ENCODE measurements at places on chromosomes 5 and 9. TPM values are rescaled to one million over a fixed set of nuclear protein-coding genes. Genes with fewer than 3 reads are reported as not detected.

DNA sequence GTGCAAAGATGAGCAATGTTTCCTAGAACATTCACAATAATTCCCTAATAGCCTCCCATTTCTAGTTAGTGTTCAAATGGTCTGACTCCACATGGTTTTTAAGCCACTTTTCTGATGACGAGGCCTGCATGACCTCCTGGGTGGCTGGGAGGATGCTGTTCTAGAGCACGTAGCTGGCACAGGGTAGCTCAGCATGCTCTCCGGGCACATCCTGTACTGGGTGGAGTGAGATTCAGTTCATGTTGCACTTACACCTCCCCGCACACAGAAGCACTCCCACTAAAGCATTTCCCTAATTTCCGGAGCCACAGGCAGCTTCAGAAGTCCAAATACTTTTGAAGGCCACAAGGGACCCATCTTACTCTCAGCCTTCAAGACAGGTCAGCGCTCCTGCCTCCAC, 159.8 kb upstream of the LHFPL2 start:
- DNase-seq: no peak

GRCh38 chr5:52885614-52886013, 97.9 kb downstream of the ITGA1 start:
- DNase-seq: no peak

DNA sequence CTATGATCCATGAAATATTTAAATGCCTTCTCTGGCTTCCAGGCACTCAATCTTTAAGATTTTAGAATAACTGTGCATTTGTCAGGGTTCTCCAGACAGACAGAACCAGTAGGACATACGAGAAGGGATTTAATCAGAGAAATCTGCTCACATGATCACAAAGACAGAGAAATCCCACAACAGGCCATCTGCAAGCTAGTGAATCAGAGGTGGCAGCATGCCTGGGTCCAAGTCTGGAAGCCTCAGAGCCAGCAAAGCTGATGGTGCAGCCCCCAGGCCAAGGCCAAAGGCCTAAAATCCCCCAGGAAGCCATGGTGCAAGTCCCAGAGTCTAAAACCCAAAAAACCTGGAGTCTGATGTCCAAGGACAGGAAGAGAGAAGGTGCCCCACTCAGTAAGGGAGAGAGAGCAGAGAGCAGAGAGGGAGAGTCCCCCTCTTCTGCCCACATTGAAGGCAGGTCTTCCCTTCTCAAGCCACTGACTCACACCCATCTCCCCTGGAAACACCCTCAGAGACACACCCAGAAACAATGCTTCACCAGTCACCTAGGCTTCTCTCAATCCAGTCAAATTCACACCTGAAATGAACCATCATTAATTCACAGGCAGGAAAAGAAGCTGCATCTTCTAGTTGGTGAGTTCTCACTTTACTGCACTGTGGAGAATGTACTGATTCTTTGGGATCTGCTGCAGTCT, 48.7 kb downstream of the CAMSAP1 start:
- no peak for DNase-seq

The TNFSF15 gene
- 0.03 TPM for total RNA-seq

The PRDM9 gene
- not detected for total RNA-seq

DNA sequence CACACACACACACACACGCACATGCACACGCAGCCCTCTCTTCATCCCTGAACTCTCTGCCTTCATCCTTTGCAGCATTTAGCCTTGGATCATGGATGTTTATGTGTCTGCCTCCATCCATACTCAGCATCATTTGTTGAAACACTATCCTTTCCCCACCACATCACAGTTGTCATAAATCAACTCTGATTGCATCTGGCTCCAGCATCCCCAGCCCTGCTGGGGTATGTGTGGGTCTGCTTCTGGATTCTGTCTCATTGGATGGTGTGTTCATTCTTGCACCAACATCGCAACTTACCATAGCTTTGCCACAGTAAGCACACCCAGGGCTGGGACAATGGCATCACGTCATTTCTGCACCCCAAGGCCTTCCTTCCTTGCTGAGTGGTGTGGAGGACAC, 175.4 kb downstream of the RGS3 start:
- DNase-seq: no peak

The CCL27 gene
- total RNA-seq: 0.95 TPM

DNA sequence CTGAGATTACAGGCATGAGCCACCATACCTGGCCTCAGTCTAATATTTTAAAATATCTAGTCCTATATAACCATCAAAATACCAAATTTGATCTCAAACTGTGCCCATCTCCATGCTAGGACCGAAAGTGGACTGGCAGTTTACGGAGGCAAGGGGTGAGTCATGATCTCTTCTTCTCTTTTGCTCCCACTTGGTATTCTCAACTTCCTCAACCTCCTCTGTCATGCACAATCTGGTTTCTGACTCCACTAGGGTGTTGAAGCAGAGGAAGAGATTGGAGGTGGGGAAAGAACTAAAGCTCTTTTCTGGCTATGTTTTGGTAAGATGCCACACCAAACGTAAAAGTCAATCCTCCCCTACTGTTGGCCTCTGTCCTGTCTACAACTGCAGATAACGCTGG, 55.9 kb upstream of the CEMIP2 start:
- no peak for DNase-seq

DNA sequence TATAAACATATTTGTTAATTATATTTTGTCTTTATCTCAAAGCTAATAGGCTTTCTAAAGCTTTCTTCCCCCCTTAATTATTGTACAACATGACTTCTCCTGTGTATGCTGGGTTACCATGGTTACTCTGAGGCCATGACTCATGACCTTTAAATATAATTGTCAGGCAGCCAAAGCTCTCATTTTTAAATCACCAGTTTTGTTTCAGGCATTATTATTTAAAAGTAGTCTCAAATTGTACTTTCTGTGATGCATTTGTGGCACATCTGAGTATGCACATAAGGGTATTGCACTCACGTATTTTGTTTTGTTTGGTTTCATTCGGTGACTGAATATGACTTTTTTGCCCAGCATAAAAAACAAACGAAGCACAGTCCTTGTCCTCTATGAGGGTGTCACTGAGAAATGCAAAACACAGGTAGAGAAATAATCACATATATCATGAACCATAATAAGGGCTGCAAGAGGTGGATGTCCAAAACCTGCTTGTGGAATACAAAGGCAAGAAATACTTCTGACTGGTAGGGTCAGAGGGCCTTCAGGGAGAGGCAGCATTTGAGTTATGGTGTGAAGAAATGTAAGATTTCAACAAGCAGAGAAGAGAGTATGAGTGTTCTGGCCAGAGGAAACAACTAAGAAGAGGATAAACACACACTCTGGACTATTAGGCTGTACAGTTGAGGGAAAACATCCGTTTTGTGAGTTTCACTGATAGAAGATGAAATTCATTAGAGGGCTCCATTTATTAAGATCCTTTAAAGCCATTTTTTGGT, 2.1 kb downstream of the CCDC192 start:
- DNase-seq: no peak

DNA sequence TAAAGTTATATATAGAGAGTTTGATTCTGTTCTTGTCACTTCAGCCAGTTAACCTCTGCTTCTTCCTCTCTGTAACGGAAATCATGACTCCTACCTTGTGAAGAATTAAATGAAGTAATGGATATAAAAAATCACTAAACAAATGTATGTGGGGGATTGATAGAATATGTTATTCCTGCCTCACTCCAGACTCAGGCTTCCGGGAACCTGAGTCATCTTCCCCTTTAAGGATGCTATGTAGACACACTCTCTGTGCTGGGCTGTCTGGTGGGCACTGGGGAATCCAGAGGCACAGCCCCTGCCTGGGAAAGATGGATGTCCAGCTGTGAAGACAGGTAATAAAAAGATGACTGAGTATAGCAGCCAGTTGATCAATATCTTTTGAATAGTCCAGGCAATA, 77.4 kb downstream of the ZNF618 start:
- DNase-seq: no peak

GRCh38 chr5:178859625-178860521, at the start of gene ZNF354B:
Gene ZNF354B, plus strand, starts transcription at chr5:178859953. Its CDS starts 1,095 bp downstream, at chr5:178861048.
- peak; percentile 76 for DNase-seq

The CCNJL gene
- 35.0 TPM for total RNA-seq

DNA sequence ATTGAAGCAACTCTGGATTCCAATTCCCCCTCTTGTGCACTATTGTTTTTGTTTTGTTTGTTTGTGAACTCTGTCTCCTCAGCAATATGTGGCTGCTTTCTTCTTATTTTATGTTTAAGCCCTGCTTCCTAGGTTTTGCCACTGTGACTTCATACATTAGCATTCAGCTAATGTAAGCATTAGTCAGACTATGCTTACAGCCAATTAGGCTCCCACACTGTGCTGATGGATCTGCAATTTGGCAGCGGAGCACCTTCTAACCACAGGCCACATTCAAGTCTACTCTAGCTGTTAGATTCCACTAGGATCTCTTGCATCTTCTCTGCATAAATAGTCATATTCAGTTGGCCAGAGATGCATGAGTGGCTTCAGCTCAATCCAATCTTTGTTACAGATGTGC, 9.6 kb upstream of the BICD2 start:
- no peak for DNase-seq

The CACNA1B gene
- total RNA-seq: 0.49 TPM

DNA sequence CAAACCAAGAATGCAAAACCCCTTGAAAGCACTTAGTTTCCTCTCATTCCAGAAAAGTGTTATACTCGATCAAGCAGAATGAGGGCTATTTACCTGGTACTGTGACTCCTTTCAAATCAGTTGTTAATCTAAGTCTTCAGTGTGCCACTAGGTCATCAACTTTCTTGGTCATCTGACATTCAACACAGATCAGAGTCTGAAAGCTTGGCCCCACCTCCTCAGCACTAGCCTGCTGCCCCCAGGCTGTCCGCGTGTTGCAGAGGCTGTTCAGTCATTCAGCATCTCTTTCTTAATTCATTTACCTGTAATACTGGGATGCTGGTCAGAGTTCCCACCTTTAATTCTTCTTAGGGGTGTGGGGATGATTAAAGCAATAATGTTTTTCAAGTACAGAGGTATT, 28.5 kb downstream of the ENC1 start:
- DNase-seq: no peak

DNA sequence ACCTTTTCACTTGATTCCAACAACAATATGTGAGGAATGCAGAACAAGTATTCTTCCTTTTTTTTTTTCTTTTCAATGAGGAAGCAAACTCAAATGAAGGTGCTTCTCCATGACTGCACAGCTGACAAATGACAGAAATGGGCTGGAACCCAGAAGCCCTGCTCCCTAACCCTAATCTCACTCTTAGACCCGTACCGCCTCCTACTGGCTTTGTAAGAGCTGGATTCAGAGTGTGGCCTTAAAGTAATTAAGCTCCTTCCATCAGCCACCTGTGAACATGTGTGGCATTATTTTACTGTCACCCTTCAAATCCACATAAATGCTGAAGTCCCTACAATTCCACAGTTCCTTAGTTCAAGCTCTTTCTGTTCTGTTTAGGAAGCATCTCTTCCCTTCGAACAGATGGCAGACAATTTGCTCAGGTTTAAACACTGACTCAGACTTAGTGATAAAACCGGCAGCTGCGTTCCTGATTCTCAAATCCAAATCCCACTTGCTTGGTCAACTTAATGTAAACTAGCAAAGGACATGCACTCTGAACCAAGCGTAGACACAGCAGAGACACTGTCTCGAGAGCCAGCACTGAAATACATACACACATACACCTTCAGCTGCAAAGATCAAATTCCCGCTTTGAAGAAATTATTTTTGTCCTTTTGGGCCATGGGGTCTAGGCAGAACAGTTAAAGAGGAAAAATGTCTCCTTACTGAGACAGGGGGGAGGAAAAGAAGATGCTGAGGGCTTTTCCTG, 316.7 kb upstream of the TLE4 start:
- no peak for DNase-seq

GRCh38 chr5:169757016-169757415, 119.9 kb downstream of the DOCK2 start:
- no peak for DNase-seq

- DNase-seq: no peak
Observed at GRCh38 chr5:2755076-2755680, 3.7 kb upstream of the IRX2 start.
